NCI-H2227 treated with DMSO at 0.1 percent for 48 hours (cell line): ENCODE measurements at places on chromosomes 4 and X.

DNA sequence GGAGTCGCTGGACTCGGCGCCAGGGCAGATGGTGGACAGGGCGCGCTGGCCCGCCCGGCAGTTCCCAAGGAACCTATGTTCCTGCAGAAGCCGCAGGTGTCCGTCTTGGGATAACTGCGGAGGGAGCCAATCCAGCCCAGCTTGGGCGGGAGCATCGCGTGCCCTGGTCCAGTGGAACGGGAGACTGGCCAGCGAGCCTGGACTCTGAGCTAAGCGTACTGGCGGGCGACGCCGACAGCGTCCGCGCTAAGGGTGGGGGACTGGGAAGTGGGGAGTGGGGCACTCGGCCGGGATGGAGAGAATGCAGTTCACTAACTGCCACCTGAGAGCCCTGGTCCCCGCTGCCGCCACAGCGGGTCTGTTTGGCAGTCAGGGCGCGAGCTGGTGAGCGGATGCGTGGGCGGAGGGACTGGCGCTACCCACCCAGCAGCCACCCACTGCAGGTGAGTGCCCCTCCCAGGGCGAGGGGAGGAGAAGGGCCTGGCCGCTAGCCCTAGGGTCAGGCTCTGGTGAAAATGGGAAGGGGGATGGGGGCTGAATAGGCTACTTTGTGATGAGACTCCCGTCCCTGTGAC is 1.3 kb upstream of the MAMLD1 start:
- no peak for DNase-seq

DNA sequence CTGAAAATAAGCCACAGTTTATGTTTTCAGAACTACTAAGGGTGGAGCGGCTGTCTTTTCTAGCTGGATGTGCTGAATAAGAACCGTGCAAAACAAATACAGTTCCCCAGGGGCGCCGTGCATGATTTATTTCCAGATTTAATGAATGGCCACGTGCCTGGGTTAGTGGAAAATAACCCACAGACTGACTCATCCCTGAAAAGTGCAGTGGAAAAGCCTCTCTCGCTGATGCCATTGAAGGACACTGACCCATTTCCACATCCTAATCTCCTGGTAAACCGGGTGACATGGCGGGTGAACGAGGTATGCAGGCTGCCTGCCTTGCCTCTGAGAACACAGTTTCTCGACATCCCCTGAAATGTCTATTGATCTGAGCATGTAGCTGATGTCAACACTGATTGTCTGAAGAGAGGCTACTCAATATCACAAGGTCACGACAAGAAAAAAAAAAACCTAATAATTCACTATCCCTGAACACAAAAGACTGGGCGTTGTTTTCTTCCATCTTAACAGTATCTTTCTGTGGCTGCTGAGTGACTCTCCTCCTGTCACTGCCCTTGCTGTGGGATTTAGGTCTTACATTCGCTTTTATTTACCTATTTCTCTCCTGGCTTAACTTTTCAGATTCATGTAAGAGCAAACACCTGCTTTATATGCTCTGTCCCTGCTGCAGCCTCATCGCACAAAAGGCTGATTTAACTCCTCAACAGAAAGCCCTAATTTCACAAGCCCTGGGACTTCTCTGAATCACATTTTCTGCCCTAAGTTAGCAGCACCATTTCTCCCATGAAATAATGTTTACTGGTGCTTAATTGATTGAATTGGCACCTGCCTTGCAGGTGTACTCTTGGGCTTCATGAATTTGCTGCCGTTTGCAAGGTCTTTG is 76.9 kb upstream of the SCOC start:
- peak; percentile 75 for DNase-seq

GRCh38 chr4:78876568-78877320 is 62.5 kb downstream of the PAQR3 start:
- DNase-seq = no peak

GRCh38 chr4:131026771-131027170 is 1930.8 kb downstream of the C4orf33 start:
- DNase-seq = no peak

DNA sequence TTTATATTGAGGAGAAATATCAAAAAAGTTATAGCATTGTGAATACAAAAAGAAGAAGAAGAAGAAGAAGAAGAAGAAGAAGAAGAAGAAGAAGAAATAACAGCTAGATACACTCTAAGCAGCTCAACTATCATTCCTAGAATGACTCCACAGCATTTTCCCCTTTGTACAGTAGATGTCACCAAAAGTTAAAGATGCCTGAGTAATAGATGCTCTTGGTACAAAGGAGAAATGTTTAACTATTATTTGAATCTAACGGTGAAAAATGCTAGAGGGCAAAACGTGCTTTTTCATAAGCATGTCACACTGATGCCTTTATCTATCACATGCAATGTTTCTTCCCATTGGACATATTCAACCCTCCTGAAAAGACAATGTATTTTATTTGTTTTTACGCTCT is 178.4 kb upstream of the GPRIN3 start:
- DNase-seq = peak; percentile 13

DNA sequence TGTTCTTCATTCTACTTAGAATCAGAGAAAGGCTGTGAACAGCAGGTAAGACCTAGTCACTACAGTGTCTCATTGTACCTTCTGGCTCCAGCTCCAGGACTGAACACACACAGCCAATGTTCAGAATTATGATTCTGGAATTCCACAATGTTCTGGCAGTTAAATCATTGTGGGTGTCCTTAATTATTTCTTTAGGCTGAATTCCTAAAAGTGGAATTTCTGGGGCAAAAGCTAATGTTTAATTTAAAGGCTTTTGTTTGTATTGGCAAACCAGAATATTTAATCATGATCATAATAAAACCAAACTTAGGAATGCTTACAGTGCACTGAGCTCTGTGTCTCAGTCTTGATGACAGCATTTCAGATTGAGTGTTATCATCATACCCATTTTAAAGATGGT is 67.0 kb upstream of the FAT1 start:
- no peak for DNase-seq

- DNase-seq = no peak
These were observed 235.9 kb upstream of the FMR1 start for GRCh38 chrX:147675819-147676218.

DNA sequence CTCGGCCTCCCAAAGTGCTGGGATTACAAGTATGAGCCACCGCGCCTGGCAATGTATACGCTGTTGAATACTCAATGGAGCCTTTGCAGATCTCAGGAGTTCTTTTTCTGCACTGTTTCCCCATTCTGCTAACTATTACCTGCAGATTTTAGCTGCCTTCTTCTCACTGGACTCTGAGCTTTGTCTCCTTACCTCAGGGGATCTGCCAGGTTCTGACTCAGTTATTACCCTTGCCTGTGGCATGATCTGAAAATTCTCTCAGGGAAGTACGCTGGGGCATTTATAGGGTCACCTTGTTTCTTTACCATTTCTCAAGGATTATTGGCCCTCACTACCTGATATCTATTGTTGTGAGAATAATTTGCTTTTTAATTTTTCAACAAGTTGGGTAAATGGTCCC is 56.6 kb upstream of the MAGED1 start:
- no peak for DNase-seq

DNA sequence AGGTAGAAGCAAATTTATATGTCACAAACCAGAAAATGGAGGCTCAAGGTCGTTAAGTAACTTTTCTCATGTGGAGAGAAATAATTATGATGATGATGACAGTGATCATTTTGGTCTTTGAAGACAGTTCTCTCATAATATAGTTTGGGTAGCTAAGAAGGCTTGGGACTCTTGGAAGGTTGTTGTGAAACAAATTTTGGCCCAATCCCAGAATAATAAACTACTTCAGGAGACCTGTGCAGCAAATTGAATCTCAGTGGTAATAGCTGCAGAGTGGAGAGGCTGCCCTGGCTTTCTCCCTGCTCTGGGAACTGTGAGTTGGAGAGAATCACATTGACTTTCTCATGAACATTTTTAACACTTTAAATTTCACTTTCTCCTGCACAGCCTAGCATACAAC is 217.2 kb upstream of the BOD1L1 start:
- DNase-seq = no peak

DNA sequence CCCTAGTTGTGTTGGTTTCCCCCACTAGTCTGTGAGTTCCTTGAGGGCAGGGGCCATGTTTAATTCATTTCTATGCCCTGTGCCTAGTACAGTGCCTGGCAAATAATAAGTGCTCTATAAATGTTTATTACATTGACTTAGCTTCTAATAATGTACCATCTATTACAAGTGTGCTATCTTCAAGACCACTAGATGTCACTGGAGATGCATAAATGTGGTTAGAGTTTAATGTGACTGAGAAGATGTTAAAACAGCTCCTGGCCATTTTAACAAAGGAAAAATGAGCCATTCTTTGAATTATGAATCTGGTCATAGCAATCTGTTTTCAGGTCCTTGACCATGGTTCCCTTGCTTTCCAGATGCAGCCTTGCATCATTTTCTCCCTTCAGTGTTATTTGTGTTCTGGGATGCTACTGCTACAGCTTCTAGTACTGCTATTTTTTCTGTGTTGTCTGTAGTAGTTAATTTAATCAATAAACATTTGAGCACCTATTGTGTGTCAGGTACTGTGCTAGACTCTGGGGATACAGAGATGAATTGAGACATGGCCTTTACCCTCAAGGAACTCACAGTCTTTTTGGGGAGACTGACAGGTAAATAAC is 43.2 kb downstream of the SLC9A6 start:
- DNase-seq = peak; percentile 72

DNA sequence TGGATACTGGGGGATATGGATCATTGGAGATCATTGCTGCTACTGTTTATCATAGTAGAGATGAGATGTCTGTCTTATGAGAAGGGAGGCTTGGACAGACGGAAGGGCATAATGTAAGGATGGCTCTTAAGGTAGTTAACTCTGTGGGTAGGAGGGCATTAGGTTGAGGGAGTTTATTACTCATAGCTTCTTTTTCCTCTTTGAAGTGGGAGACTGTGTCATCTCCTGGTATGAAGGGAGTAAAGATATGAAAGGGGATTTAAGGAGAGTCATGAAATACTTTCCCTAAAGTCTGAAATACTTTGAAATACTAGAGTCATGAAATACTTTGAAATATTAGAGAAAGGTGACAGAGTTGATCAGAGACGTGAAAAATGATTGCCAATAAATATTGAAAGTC is 255.5 kb upstream of the PITX2 start:
- DNase-seq = no peak

GRCh38 chr4:6620296-6620695 is 20.2 kb upstream of the MRFAP1 start:
- no peak for DNase-seq
